ENCODE measurements at places on chromosomes 5 and 9.

- no peak for DNase-seq
Measured at GRCh38 chr5:72996632-72997031, 40.8 kb downstream of the FCHO2 start.

GRCh38 chr5:43573058-43573457 is 16.2 kb upstream of the PAIP1 start:
- no peak for DNase-seq

DNA sequence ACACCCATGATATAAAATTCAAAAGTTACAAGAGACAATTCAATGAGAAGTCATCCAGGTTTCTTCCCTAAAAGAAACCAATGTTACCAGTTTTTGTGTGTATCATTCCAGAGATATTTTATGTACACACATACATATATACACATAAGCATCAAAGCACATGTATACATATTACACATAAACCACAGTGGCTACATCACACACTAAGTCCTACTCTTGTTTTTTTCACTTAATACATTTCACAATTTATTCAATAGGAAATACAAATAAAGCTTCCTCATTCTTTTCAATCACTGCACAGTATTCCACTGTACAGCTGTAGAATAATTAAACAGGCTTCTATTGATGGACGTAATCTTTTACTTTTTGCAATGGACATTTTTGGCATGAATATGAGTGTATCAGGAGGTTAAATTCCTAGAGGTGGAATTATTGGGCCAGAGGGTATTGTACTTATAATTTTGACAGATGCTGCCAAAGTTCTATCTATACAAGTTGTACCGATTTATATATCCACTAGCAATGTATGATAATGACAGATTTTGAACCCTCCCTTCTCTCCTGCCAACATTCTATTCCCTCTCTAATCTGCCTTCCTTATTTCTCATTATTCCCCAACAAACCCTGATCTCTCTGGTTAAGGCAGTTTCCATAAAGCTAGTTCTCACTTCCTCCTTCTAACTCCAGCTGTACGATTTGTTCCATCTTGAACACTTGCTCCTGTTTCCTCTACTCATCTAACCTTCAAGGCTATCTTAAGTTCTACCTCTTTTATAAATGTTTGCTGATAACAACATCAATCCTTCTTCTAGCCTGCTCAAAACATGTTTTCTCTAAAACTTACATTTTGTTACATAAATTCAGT is 35.2 kb downstream of the MRPS27 start:
- no peak for DNase-seq

GRCh38 chr9:84748112-84748511 is 78.6 kb downstream of the NTRK2 start:
- DNase-seq, result no peak

DNA sequence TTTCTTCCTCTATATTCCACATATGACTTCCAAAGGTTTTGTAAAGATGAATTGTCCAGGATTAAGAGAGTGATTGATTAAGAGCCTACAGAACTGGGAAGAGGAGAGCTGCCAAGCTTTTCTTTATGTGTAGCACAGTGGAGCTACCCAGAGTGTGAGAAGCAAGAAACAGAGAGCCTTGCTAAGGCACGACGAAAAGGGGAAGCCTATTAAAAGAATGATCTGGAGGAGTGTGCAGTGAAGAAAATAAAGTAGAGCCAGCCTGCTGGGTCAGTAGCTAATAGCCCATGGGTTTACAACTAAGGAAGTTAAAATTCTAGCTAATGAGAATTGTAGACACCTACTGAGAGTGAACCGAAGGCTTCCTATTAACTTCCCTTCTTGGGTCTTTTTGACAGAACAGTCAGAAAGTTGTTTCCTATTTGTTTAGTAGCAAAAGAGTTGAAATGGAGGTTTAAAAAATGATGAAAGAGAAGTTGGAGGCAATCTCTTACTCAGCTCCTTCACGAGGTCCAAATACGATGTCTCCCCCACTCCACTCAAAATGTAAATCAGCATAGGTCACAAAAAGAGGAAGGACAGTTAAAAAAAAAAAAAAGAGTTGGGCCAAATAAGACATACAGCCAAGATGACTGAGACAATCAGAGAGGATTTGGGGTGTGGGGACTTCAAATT is 957 bp upstream of the PRR16 start:
- no peak for DNase-seq

- no peak for DNase-seq
Measured at GRCh38 chr5:115463983-115464382, 80.6 kb downstream of the FEM1C start.

DNA sequence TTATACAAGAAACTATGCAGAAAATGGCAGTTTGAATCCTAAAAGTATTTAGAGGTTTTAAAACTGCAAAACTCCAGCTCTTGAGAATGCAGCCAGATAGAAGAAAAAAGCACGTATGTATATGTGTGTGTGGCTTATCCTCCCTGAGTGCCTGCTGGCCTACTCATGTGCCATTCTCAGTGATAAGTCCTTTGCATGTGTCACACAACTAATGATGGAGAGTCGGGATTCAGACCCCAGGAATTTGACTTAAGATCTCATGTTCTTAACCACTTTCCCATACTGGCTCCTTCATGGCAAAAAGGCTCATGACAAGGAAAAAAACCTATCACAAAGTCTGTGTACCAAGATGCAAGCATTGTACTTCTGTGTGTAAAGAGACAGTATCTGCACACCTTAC is 26.6 kb downstream of the SMARCA2 start:
- DNase-seq, result no peak

DNA sequence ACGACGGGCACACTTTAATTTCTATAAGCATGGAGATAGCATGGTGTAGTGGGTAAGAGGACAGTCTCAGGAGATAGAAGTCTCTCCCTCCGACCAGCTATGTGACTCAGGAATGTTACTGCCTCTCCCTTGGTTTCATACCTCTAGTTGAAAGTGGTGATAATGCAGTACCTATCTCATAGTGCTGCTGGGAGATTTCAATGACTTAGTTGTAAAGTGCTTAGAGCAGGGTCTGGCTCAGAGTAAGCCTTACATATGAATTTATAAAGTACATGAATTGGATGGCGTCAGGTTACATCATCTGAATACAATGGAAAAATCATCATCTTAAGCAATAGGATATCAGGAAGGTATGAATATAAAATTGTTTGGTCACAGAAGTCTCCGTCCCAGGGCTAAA is 952.8 kb upstream of the EDIL3 start:
- no peak for DNase-seq

GRCh38 chr5:9421884-9422283 is 124.0 kb downstream of the SEMA5A start:
- DNase-seq, result no peak

- no peak for DNase-seq
Measured at GRCh38 chr5:67052034-67052433, 144.6 kb downstream of the CD180 start.

GRCh38 chr5:16776611-16777251 is 159.4 kb downstream of the MYO10 start:
- DNase-seq, result no peak

DNA sequence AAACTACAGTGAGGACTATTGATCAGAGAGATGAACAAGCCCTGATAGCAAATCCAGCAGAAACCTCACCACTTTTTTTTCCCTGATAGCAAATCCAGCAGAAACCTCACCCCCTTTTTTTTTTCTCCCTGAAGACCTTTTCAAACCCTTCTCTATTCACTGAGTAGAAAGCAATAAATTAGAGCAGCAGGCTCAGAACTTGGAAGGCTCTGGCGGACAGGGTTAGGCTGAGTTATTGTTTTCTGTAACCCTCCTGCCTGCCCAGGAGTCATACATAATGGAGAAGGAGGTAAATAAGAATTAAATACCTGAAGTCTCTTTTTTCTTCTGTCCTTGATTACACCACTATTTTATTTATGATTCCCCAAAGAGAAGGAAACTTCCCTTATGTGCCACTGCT is 136.3 kb upstream of the SNX2 start:
- DNase-seq, result no peak

DNA sequence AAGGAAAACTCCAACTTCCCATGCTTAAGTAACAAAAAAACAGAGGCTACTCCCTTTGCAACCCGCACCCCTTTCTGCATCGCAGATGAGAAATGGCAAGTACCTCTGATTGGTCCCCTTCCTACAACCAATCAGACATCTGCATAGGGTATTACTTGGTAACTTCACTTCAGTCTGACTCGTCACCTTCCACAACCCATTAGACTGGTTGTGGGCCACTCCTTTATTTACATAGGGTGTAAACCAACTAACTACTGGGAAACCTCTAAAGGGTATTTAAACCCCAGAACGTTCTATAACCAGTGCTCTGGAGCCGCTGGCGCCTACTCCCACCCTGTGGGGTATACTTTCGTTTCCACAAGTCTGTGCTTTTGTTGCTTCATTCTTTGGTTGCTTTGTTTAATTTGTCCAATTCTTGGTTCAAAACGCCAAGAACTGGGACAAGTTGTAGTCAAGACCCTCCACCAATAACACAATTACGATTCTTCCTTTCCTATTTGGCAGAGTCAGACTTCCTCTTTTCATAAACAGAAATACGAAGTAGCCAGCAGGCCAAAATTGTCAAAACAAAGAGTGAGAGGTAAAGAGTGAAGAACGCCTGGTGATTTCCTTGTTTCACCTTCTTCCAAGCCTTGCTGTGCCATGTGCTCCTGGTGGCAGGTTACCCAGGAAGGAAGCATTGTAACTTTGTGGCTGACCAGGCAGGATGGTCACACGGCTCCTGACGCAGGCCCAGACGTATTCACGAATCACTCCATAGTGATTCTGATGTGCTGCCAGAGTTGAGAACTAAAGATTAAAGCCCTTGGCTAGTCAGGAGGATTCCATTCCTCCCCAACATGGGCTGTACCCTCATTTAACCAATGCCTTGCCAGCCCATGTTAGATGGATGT is 477.4 kb downstream of the ARHGEF28 start:
- DNase-seq, result no peak

GRCh38 chr9:85858056-85858750 is 82.7 kb upstream of the NAA35 start:
- no peak for DNase-seq

DNA sequence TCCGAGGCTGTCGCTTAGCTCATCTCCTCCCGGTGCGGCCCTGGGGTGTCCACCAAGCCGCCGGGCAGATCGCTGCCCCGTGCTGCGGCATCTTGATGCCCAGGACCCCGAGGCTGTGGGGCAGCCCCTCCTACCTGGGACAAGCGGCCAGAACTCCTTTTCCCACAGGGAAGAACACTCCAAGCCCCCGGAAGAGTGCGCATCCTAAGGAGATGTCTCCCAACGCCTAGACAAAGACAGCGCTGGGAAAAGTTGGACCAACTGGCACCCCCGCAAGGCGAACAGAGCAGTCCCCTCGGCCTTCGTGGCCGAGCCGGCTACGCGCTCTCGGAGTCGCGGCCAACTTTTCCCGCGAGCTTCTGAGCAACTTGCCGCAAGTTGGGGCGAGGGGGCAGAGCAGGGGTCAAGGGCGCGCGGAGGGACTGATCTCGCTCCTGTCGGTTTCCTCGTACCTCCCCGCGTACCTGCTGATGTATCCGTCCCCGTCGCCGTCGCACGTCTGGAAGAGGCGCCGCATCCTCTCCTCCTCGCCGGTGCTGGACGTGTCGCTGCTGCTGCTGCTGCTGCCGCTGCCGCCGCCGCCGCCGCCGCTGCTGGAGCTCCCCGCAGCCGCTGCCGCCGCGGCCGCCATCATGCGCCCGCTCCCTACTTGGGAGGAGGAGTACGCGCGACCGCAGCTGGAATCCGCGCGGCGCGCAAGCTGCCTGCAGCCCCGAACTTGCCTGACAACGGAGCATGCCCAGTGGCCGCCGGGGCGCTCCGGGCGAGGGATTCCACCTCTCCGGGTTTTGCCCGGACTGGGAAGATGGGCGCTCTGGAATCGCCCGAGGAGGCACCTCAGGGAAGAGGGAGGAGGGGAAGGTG is at the start of gene MCC:
Gene MCC (minus strand): TSS at position 673 of the 864 bp plus-strand sequence.
- DNase-seq, result peak; percentile 9

DNA sequence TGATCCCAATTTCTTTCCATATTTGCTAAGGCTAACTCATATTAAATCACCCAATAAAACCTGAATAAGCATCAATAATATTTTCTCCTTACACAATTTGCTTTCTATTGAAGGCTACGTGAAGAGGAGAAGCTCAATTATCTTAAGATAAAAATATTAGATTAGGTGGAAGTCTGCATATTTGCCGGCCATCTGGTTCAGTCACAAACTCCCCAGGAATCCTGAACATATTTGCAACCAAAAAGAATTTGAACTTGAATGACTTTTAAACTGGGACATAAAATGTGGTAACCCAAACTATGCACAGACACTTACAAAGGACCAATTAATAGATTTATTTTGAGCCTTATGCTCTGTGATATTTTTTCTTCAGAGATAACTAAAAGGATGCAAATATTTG is 92.3 kb downstream of the HAPLN1 start:
- DNase-seq, result no peak

GRCh38 chr5:107557051-107557658 is 113.6 kb downstream of the EFNA5 start:
- no peak for DNase-seq

- no peak for DNase-seq
Measured at GRCh38 chr5:75050415-75050814, 1.9 kb downstream of the GCNT4 start.

DNA sequence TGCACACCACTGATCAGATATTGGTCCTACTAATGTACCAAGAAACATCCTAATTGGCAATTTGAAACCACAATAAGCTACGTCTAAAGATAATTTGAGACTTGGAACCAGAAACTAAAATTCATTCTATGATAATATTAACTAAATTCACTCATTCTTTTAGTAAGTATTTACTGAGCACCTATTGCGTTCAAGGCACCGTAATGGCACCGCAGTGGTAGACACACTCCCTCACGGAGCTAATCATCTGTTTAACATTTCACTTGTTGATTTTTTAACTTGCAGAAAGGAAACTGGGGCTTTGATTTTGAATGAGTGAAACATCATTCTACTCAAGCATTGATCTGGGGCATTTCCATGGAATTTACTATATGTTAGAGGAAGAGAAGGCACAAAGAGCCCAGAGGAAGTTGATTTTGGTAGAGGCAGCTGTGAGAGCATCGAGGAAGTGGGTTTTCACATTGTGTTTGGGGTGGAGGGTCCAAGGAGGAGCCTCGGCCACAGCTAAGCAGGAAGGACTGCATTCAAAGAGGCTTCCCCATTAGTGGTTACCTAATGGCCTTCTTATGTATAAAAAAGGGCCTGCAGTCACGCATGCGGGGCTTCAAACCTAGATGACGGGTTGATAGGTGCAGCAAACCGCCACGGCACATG is 7.1 kb downstream of the RAPGEF1 start:
- peak; percentile 53 for DNase-seq

DNA sequence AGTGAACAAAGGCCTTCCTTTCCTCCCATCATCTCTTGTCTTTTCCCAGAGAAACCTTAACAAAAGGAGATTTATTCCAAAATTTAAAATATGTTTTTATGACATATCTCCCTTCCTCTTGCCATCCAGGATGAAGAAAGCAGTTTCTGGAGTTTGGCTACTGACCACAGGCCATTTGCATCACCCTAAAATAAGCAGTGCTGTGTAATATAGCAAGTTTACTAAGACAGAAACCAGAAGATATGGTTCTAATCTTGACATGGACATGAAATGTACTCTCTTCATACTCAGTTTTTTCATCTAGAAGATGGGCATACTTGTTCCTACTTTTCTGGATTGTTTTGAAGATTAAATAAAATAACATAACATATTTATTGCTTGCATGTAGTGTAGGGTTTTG is 50.2 kb upstream of the ZFAND5 start:
- DNase-seq, result no peak

- DNase-seq, result no peak
Measured at GRCh38 chr5:52334367-52334766, 453.3 kb upstream of the ITGA1 start.

- DNase-seq, result no peak
Measured at GRCh38 chr9:98396656-98397055, 141.2 kb upstream of the TBC1D2 start.

Data from T-helper 22 cell (primary cell).